ENCODE measurements at places on chromosomes 7 and 10. TPM values are rescaled to one million over a fixed set of nuclear protein-coding genes. Genes with fewer than 3 reads are reported as not detected.

GRCh38 chr10:5079836-5080235 is 14.4 kb upstream of the AKR1C3 start:
- H3K27ac ChIP-seq: no peak overlapping the region
- no peaks in the 10 kb centered on the region for H3K27me3 ChIP-seq
- no peak for DNase-seq
- no peak overlapping the region for H3K4me3 ChIP-seq
- H3K4me1 ChIP-seq: no peaks in the 10 kb centered on the region
- no peaks in the 10 kb centered on the region for H3K36me3 ChIP-seq

DNA sequence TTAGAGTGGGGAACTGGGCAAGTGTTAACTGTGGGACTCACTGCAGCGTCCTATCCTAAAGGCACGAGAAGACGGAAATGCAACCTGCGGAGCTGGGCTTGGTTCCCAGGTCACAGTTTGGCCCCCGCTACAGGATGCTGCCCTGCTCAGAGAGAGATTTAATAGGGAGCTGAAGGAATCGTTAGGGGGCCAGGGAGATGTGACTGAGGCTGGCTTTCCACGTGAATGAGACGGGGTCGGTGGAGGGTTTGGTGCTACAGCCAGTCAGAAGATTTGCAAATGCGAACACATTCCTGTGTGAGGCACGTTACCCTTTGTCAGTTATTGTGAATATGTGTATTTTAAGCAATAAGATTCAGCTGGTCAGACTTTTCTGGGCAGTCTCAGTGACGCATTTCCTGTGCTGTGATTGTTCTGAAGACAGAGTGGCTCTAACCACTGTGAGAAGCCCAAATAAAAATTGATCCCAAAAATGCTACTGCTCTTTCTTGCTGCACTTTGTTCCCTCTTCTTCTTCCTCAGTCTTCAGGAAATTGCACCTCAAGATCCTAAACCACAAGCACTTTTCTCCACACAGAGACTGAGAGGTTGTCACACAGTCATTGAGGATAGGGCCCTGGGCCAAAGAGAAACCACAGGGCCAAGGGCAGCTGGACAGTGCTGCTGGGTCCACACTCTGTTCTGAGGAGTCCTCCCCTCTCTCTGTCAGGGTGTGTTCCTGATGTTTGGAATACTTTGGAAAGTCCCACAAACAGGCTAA is 21.2 kb downstream of the CYP17A1 start:
- no peaks in the 10 kb centered on the region for H3K27me3 ChIP-seq
- H3K36me3 ChIP-seq: peaks cover 10% of the 10 kb centered on the region
- H3K4me1 ChIP-seq: peaks cover 21% of the 10 kb centered on the region

GRCh38 chr7:32298408-32299132 is 191.6 kb downstream of the LSM5 start:
- no peaks in the 10 kb centered on the region for H3K36me3 ChIP-seq
- DNase-seq: no peak
- H3K4me1 ChIP-seq: no peaks in the 10 kb centered on the region
- H3K4me3 ChIP-seq: no peak overlapping the region

GRCh38 chr7:84800846-84801245 is 386.0 kb downstream of the SEMA3D start:
- no peaks in the 10 kb centered on the region for H3K4me1 ChIP-seq
- no peaks in the 10 kb centered on the region for H3K27me3 ChIP-seq
- no peak overlapping the region for H3K4me3 ChIP-seq
- H3K27ac ChIP-seq: no peak overlapping the region

DNA sequence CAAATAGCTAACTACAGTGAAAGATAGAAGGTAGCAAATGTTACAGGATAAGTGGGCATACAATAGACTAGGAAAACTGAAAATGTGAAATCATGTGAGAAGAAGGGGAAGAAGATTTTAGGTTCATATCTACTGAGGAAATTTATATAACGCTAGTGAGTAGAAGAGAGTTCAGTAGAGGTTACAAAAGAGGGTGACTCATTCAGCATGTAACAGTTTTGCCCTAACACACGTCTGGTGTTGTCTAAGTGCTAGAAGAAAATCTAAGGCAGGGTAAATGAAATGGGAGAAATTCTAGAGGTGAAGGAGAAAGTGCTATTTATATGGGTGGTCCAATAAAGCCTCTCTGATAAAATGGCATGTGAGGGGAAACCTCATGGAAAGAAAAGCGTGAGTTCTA is 731.4 kb upstream of the POT1 start:
- H3K27ac ChIP-seq: no peak overlapping the region
- H3K27me3 ChIP-seq: no peaks in the 10 kb centered on the region
- DNase-seq: no peak
- no peaks in the 10 kb centered on the region for H3K36me3 ChIP-seq

- H3K4me3 ChIP-seq: no peak overlapping the region
- H3K27ac ChIP-seq: no peak overlapping the region
- H3K27me3 ChIP-seq: no peaks in the 10 kb centered on the region
- no peak for DNase-seq
- no peaks in the 10 kb centered on the region for H3K4me1 ChIP-seq
These were observed 251.9 kb upstream of the KCND2 start for GRCh38 chr7:120021085-120021484.

GRCh38 chr7:72272479-72272878 is 139.7 kb downstream of the CALN1 start:
- no peaks in the 10 kb centered on the region for H3K27me3 ChIP-seq
- no peak for DNase-seq
- no peak overlapping the region for H3K27ac ChIP-seq
- H3K36me3 ChIP-seq: no peaks in the 10 kb centered on the region
- H3K4me3 ChIP-seq: no peak overlapping the region

DNA sequence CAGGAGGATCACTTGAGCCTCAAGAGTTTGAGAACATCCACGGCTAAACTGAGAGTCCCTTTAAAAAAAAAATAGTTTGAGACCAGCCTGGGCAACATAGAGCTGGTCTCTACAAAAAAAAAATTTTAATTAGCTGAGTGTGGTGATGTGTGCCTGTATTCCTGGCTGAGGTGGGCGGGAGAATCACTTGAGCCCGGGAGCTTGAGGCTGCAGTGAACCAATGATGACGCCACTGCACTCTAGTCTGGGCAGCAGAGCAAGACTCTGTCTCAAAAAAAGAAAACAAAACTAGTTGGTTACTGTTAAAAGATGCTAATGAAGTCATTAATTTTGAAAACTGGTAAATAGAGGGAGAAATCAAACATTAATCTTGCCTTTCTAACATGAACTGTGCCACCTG is 76.4 kb downstream of the MMRN2 start:
- H3K27me3 ChIP-seq: no peaks in the 10 kb centered on the region
- H3K27ac ChIP-seq: no peak overlapping the region
- H3K36me3 ChIP-seq: peaks cover 4% of the 10 kb centered on the region
- H3K4me3 ChIP-seq: no peak overlapping the region

DNA sequence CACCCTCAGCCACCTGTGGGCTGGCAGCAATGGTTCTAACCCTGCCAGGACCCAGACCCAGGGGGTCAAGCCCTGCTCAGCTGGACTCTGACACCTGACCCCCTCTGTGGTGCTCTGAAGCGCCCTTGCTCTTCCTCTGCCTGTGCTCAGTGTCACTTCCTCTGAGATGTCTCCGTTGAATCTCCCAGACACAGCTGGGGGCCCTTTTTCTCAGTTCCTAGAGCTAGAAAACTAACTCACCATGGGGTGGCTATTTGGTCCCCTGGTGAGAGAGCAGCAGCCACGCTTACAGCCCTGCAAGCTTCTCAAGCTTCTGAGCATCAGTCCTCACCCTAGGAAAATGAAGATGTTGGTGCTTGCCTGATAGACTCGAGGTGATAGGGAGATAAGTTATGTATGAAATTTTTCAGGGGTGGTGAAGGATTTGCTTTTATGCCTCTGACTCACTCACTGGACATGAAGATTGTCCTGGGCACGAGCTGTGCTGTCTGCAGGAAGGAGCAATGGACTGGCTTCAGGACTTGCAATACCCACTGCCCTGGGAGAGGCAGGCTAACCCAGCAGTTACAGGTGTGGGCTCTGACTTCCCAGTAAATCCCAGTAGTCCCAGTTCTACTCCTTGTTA is 29.6 kb downstream of the COL13A1 start:
- no peak for DNase-seq
- no peak overlapping the region for H3K4me3 ChIP-seq
- H3K4me1 ChIP-seq: no peaks in the 10 kb centered on the region
- H3K36me3 ChIP-seq: no peaks in the 10 kb centered on the region

GRCh38 chr7:106374437-106374836 is 89.7 kb upstream of the NAMPT start:
- H3K36me3 ChIP-seq: no peaks in the 10 kb centered on the region
- no peak overlapping the region for H3K27ac ChIP-seq
- no peaks in the 10 kb centered on the region for H3K4me1 ChIP-seq
- DNase-seq: no peak

DNA sequence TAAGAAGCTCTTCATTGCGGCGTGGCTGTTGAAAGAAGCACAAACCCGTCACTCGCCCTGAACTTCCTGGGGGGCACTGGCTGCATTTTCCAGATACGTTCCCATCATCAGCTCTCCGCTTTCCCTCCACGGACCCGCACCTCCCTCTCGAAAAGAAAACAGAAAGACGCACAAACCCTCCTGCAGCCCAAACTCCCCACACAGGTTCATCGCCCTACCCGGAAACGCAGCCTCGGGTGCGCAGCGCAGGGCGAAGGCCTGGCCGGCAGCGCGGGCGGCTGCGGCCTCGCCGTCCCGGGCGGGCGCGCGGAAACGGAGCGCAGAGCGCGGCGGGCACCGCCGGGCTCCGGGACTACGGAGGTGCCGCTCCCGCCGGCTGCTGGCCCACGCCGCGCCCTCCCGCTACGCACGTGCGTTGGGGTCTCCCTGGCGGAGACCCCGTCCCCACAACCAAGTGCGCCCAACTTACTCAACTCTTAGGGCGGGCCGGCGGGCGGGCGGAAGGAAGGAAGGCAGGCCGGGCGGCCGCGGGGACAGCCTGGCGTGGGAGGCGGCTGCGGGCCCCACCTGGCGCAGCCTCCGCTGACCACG is 822 bp downstream of the ZNF800 start:
- DNase-seq: no peak
- peaks cover 16% of the 10 kb centered on the region for H3K4me1 ChIP-seq
- H3K27ac ChIP-seq: peak overlapping the region; percentile 85
- H3K36me3 ChIP-seq: peaks cover 34% of the 10 kb centered on the region
- H3K4me3 ChIP-seq: peak overlapping the region; percentile 86

- no peak overlapping the region for H3K4me3 ChIP-seq
- DNase-seq: no peak
- H3K4me1 ChIP-seq: 0 out of 2 replicates have a peak, but pooled peaks cover 3% of the 10 kb centered on the region
- peak overlapping the region; percentile 25 for H3K27ac ChIP-seq
- peaks cover 49% of the 10 kb centered on the region for H3K36me3 ChIP-seq
These were observed 75.6 kb downstream of the MYOF start for GRCh38 chr10:93406364-93407145.

GRCh38 chr7:155813546-155814315 is 1.5 kb upstream of the SHH start:
- H3K36me3 ChIP-seq: no peaks in the 10 kb centered on the region
- DNase-seq: no peak

SUN3 gene
- 0.49 TPM for total RNA-seq

CCL24 gene
- total RNA-seq: not detected

PSMA2 gene
- total RNA-seq: 180 TPM

C10orf95 gene
- 0.21 TPM for total RNA-seq

SCIN gene
- total RNA-seq: 5.6 TPM

MYO3A gene
- total RNA-seq: not detected

PGAM2 gene
- 1.3 TPM for total RNA-seq

INMT gene
- 0.13 TPM for total RNA-seq

VSTM4 gene
- 0.13 TPM for total RNA-seq

LIPF gene
- total RNA-seq: not detected

KDM7A gene
- total RNA-seq: 3.6 TPM
